CD4-positive, alpha-beta memory T cell (primary cell): ENCODE measurements at places on chromosomes 3 and 15. TPM values are rescaled to one million over a fixed set of nuclear protein-coding genes. Genes with fewer than 3 reads are reported as not detected.

DNA sequence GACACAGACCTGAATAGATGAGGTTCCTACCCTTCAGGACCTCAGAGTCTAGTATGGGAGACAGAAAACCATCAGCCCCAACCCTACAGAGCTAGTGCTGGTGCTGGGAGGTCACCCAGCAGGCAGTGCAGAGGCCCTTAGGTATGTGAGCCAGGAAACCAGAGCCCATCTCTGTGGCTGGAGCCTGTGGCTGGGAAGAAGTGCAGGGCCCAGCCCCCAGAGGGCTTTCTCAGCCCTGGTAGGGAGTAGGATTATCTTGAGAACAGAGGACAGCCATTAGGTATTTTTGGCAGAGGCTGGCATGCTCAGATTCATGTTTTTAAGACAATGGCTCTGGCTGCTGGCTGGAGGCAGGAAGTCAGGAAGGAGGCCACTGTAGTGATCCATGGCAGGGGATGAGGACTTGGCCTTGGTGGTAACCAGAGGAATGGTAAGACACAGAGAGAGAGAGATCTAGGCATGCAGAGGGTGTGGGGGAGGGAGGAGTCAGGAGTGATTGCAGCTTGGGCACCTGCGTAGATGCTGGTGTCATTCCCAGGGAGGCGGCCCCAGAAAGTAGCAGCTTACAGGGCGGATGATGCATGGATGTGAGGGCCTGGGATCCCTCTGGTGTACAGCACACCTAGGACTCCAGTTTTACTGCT lies 220.9 kb upstream of the EIF1B start:
- no peak for DNase-seq

- no peak for DNase-seq
These were observed 32.2 kb upstream of the LRTM1 start for GRCh38 chr3:54960082-54960481.

DNA sequence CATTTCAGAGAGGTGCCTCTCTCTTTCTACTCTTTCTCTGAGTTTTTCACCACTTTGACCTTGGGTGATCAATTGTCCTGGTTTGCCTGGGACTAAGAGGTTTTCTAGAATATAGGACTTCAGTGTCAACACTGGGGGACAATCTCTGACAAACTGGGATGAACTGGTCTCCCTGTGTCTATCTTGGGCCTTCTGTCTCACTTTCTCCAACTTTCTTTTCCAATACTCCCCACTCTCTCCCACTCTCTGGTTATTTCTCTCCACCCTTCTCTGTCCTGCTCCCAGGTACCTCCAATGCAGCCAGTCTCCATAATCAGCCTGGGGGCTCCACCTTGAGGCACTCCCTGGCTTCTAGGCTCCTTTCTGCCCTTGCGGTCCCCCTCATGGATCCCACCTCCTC lies 4.7 kb upstream of the ITGA11 start:
- DNase-seq = no peak

DNA sequence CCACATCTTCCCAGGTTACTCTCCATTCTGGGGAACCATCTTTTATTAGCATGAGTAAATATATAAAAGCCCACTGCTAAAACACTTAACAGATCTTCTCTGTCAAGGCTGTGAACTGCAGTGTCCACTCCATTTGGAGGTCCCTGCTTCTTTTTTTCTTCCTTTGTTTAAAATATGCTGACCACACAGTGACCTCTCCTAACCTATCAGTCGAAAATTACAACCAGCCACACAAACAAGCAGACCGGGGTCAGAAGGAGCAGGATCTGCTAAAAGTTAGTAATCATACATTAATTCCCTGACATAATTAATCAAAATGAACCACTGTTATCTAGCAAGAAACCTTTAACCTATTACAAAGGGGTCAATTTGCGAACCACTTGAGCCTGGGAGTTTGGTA lies 427.9 kb upstream of the NR2F2 start:
- DNase-seq = no peak

DNA sequence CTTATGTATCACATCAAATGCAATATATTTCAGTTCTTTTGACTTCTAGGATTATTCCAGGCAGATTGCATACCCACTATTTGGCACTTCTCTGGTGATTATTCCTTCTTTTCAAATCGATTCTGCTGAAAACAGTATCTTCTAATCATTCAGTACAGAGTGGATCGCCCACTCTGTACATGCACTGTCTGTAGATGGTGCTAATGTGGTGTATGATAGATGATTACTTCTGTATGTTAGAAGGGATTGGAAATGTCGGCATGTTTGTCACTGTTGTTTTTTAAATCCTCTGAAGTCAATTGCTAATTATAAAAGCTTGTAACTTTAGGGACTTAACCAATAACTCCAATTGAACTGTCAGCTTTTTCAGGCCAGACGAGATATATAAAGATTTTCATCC lies 642.5 kb downstream of the GRM7 start:
- no peak for DNase-seq

UPK1B gene
- total RNA-seq = not detected

- DNase-seq = no peak
These were observed 34.8 kb downstream of the NMNAT3 start for GRCh38 chr3:139642996-139643395.

- DNase-seq = no peak
These were observed 40.8 kb upstream of the PROK2 start for GRCh38 chr3:71825551-71826283.

DNA sequence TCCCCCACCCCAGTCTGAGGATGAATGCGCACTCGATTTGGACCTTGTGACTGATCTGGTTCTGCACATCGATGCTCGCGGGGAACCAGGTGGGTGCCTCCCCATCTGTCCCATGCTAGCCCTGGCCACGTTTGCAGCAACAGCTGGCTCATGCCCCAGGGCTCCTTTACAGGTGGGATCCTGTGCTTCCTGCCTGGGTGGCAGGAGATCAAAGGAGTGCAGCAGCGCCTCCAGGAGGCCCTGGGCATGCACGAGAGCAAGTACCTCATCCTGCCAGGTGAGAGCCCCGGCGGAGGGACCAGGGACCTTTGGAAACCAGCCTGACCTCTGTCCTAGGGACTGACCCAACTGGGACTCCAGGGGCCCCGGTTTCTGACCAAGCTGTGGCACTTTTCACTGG lies 44.3 kb downstream of the DHX30 start:
- DNase-seq = no peak
